ENCODE measurements at places on chromosomes 2 and 18.

GRCh38 chr18:4658804-4659203, 203.7 kb upstream of the DLGAP1 start:
- no peak for DNase-seq

DNA sequence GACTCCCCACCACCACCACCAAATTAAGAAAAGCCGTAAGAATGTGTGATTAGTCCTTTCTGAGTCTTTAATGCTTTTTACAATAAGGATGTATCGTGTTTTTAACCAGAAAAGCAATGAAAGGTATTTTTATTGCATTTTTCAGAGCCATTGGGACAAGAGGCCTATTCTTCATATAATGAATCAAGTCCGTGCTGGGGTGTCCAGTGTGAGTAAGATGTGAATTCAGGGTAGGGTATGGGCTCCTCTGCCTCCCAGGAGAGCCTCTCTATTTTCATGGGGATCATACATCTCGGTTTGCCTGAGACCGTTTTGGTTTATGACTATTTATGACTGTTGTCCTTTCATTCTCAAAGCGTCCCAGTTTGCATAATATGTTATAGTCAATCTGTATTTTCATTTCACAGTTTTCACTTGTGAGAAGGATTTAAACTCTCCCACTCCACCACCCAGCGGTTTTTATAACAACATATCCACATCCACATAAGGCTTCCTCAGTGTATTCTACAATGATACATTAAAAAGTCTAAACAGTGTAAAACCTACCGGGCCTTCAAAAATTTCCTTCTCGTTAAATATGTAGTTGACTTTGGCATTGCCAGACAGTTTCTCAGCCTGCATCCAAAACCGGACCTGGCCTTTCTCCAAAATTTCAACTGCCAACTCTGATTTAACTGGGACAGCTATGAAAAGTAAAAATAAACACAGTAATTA, 80.8 kb upstream of the LPIN2 start:
- DNase-seq = no peak

GRCh38 chr2:70070542-70071268, 16.6 kb upstream of the PCBP1 start:
- peak; percentile 42 for DNase-seq

GRCh38 chr2:7084601-7085000, 167.4 kb downstream of the RNF144A start:
- no peak for DNase-seq

DNA sequence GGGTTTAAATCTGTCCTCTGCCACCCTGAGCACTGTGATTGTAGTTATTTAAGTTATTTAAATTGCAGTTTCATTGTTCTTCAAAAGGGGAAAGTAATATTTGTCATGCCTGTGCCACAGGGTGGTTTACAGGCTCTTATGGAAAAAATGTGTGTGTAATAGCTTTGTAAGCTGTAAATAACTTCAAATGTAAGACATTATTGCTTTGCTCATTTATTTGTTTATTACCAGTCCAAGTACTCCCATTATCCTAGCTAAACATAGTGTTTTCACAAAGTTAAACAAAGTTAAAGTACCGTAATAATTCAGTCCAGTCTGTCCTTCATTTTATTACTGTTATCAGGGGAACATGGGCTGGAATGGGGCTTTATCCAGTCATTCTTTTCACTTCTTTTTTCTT, 43.4 kb upstream of the IGFBP2 start:
- no peak for DNase-seq

- peak; percentile 83 for DNase-seq
Observed at GRCh38 chr18:3447895-3448837, 1.8 kb upstream of the TGIF1 start.

DNA sequence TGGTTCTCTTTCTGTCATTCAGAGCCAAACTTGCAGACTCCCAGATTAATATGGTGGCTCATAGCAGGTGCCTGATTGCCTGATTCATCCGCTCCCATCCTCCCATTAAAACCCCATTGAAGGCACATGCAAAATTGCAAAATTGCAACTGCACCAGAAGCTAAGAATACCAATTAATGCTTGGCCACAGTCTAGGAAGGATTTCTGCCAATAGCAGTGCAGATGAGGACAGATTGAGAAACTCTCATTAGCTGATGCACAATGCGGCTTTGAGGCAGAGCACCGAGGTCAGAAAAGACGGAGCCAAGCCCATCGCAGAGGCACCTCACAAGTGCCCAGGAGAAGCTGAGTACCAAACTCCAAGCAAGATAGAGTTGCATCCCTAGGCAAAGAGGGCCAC, 172.8 kb downstream of the ARL4C start:
- no peak for DNase-seq

- no peak for DNase-seq
Observed at GRCh38 chr18:76958692-76959341, 136.5 kb downstream of the ZNF236 start.

- no peak for DNase-seq
Observed at GRCh38 chr18:10122988-10123950, 209.5 kb downstream of the VAPA start.

DNA sequence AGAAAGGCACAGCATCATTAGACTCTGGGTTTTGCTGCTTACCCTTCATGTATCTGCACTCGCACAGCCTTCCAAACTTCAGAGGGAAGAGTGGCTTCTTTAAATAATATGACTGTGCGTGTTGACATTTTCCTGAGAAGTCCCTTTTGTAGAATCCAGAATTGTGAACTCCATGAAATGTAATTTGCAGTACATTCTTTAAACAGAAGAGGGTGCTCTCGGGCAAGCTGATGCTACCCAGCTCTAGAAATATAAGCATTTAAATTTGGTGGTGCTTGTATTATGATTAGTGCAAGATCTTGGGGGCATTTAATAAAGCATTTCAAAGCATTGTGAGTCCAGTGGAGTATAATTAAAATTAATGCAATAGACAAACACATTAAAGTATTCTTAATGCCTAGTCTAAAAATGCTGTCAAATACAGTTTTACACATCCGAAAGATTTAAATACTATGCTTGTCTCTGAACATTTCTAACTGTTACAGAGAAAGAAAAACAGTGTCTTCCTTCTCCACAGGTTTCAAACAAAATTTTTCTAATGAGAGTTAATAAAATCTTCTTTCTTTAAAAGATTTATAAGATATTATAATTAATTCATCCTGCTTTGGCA, 17.3 kb upstream of the GTF2A1L start:
- no peak for DNase-seq

DNA sequence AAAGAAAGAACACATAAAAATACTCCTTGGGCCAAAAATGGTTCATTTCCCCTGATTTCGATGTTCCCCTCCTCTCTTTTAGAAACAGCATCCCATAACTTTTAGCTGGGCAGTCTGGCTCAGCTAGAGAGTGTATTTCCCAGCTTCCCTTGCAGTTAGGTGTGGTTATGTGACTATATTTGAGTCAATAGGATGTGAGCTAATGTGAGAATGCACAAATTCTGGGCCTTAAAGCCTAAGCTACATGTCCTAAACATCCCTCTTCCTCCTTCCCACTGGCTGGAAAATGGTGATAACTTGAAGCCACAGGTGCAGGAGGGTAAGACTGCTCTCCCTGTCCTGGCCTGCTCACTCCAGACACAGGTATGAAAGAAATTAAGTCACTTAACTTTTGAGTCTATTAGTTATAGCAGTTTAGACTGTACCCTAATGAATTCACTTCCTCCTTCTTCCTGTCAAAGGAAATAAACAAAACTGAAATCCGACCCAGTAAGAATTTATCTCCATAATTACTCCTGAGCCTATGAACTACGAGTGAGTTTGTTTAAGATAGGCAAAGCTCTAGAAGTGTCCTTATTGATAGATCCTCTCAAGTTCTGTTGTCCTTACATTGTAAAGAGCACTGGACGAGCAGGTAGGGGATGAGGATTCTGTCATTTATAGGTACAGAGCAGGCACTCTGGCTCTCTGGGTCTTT, 177.6 kb downstream of the MTX2 start:
- no peak for DNase-seq

DNA sequence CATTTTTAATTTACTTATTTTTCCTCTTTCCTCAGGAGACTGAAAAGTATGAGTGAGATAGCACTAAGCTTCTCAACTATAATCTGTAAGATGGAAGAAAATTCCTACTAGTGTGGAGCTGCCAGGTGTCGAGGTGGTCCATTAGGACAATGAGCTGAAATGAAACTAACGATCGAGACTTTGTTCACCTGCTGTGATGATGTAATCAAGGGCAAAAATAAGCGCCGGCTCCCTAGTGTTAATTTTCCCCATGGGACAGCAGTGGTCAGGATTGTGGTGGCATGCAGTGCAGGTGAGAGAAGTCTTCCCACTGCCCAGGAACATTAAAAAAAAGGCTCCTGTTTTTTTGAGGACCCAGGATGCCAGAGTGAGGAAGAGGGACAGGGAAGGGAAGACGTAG, 859.1 kb upstream of the GCFC2 start:
- no peak for DNase-seq

DNA sequence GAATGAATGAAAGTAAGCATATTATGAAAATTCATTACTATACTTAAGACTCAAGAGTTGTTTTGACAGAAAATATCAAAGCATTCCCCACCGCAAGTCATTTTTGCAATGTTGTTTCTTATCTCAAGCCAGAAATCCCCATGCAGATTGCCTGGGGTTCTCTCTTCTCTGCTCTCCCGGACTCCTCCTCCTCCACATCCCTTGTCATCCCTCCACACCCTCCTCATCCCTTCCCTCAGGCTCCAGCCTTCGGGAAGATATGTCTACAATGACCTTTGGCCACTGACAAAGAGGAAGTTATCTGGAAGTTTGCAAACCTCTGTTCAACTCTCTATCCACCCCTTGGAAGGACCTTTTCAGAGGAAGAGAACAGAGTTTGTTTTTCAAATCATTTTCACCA, 11.9 kb downstream of the TFCP2L1 start:
- no peak for DNase-seq

DNA sequence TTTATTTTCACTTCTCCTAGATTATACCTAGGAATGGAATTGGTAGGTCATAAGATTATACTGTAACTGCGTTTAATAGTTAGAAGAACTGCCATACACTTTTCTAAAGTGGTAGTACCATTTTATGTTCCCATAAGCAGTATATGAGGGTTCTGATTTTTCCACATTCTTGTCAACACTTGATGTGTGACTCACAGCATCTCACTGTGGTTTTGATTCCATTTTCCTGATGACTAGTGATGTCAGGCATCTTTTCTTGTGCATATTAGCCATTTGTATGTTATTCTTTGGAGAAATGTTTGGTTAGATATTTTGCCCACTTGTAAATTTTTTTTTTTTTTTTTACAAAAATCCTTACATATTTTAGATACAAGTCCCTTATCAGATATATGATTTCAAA, 2.3 kb downstream of the DCAF17 start:
- no peak for DNase-seq

- DNase-seq = peak; percentile 29
Observed at GRCh38 chr2:99489063-99489760, 605 bp downstream of the REV1 start.

DNA sequence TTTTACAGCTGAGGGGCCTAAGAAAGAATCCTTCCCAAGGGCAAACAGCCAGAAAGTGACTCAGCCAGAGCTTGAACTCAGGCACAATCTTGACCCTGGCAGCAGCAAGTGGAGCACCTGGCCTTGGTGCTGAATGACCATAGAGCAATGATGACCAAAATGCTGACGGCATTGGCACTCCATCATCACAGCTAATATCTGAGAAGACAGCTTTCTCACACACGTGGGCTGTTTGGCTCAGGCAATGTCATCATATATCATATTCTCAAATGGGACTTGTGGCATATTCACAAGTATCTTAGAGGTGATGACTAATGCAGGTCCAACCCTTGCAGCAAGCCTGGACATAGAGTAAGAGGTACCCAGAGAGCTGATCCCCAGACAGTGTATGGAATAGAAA, 443.9 kb upstream of the MYT1L start:
- no peak for DNase-seq

DNA sequence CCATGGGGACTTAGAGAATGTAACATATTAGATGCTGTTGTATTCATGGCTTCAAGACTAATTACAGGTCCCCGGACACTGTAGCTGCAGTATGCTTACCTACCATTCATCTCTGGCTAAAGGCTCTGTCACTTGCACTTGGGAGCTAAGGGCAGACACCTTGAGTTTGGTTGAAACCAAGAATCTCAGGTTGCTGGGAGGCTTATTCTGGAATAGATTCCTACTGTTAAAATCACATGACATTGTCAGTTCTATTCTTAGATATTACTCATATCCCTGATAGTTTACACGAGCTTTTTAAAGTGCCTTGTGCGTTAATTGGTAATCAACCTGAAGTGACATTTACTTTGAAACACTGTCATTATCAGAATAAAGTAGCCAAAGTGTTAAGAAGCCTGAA, 73.0 kb upstream of the EPB41L5 start:
- DNase-seq = no peak

GRCh38 chr2:9650119-9650821, 19.5 kb upstream of the YWHAQ start:
- no peak for DNase-seq

DNA sequence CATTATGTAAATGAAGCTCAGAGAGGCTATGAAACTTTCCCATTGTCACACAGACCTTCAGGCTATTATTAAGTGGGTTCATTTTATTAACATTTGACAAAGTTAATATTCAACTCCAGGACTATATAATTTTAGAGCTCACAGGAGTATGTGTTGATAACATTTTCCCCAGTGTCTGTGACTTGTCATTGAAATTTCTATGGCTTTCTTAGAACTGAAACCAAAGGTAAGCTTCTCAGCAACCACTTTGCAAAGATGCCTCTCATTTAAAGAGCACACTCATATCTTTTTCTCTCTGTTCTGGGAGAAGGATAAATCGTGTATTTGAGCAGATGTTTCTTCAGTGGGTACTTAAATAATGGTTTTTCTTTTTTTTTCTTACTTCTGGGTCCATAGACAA, 61.8 kb upstream of the LHCGR start:
- no peak for DNase-seq

DNA sequence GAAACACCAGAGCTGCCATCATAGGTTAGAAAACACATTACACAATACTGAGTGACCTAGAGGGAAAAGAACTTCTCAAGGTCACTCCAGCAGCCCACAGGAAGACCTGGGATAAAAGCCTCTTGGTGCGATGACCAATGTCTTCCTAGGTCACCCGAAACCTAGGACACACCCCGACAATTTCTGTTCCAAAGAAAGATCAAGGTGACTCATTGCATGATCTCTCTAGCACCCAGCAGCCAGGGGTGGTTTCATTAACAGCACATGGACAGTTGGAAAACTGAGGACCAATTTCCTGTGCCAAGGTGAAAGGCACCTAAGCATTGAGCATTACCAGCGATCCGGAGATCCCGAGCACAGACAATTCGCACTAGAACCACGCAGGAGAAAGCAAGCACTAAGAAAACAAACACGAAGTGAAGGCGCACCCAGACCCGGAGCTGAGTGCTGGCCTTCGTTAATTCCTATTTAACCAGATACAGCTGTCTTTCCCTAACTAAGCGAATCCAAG, 1.5 kb downstream of the CACNB4 start:
- DNase-seq = no peak

- DNase-seq = no peak
Observed at GRCh38 chr2:58120626-58121229, 74.1 kb downstream of the VRK2 start.

Data from effector memory CD4-positive, alpha-beta T cell (primary cell).